ENCODE measurements at places on chromosomes 2 and 18. TPM values are rescaled to one million over a fixed set of nuclear protein-coding genes. Genes with fewer than 3 reads are reported as not detected.

The FTCDNL1 gene
- polyA plus RNA-seq, result 2.4 TPM

The HRH4 gene
- polyA plus RNA-seq, result not detected

The IL1A gene
- 0.26 TPM for polyA plus RNA-seq

The LBX2 gene
- 0.46 TPM for polyA plus RNA-seq

The DOK6 gene
- not detected for polyA plus RNA-seq

The RALB gene
- polyA plus RNA-seq, result 139 TPM

The C2orf66 gene
- polyA plus RNA-seq, result not detected

The CTLA4 gene
- polyA plus RNA-seq, result not detected

The ANKRD62 gene
- not detected for polyA plus RNA-seq

The ATP6V1C2 gene
- not detected for polyA plus RNA-seq

The SLC4A5 gene
- 0.10 TPM for polyA plus RNA-seq

The DLX1 gene
- polyA plus RNA-seq, result not detected

The DTNA gene
- 0.76 TPM for polyA plus RNA-seq

The RAB6C gene
- not detected for polyA plus RNA-seq

The HEATR5B gene
- 21.6 TPM for polyA plus RNA-seq

The MYO7B gene
- 9.0 TPM for polyA plus RNA-seq

The CHMP3 gene
- 115 TPM for polyA plus RNA-seq

The GPAT2 gene
- polyA plus RNA-seq, result 1.6 TPM

Measured in CD14-positive monocyte (primary cell).